ENCODE measurements at places on chromosomes 1 and 21.

GRCh38 chr1:5419501-5419900 is 572.7 kb downstream of the NPHP4 start:
- DNase-seq = no peak

DNA sequence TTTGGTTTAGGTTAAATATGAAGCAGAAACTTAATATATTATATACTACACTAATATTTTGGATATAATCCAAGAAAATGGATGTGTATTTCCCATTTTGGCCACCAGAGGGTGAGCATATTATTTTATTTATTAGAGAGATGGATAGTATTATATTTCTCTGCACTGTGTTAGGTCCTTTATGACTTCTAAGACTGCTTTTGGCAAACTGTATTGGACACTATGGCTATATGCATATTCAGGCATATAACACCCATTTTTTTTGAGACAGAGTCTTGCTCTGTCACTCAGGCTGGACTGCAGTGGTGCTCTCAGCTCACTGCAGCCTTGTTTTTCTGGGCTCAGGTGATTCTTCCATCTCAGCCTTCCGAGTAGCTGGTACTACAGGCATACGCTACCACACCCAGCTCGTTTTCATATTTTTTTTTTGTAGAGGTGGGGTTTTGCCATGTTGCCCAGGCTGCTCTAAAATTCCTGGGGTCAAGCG is 17.8 kb upstream of the PGM1 start:
- DNase-seq = no peak

DNA sequence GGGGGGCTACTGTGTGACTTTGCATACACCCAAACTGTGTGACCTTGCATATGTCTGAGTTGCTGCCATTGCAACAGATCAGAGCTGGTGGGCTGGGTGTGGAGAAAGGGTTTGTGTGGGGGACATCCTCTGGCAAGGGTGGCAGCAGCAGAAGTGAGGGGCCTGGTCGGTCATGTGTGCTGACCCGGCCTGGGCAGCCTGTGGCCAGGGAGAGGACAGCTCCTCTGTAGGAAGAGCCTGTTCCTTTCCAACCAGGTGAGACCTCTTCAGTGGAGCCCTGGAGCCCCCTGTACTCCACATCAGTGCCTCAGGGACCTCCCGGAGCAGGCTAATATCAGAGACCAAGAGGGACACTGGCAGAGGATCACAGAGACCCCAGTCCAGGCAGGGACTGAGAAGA is 8.3 kb downstream of the PCSK9 start:
- no peak for DNase-seq

GRCh38 chr1:172698224-172698623 is 39.3 kb downstream of the FASLG start:
- DNase-seq = no peak

GRCh38 chr1:82018319-82018718 is 217.6 kb downstream of the ADGRL2 start:
- no peak for DNase-seq

DNA sequence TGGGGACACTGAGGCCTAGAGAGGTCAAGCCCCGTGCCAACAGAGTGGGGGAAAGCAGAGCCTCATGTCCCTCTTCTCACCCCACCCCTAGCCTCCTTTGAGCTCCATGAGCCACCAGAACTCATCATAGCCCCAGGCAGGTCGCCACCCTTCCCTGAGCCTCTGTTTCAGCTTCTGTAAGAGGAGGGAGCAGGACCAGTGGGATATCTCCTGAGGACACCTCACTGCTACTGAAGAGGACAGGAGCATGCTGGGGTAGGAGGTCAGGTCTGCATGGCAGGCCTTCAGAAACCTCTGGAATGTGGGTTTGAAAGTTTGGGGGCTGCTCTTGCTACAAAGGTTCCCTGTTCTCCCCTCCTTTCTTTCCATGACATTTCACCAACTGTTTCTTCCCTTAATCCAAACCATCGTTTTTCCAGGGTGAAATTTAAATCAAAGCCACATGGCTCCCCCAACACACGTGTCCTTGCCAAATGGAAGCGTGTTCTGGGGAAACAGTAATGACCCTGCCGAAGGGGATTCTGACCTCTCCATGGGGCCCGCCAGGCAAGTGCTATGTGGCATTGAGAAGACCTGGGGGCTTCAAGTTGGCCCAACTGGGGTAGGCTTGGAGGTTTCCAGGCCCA is 88.1 kb upstream of the RUNX3 start:
- no peak for DNase-seq

GRCh38 chr1:30822966-30823581 is 65.5 kb upstream of the LAPTM5 start:
- DNase-seq = no peak

GRCh38 chr1:159307346-159308020 is 5.3 kb downstream of the FCER1A start:
- DNase-seq = no peak

- DNase-seq = no peak
These were observed 123.2 kb downstream of the NR5A2 start for GRCh38 chr1:200150721-200151120.

DNA sequence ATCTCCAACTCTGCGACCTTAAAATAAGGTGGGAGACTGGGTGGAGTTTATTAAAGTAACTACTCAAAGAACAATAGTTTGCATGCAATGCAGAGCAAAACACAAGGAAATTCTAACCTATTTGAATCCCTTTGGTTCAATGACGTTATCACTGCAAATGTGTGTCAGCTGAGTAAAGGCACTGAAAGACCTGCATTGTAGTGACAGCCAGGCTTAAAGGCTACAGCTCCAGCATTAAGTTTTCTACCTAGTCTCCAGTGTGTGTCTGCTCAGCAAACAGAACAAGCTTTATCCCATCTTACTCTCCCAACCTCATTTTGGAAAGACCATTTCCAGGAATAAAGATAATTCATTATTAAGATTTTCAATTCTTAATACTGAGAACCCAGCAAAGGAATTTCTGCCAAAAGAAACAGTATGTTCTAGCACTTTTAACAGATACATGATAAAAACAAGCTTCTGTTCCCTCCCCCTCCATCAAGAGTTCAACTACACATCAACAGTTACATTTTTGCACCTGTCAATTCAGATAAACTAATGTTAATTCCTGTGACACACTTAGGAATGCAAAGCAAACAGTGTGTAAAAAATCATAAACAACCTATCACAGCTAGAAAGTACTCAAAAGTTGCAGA is 14.2 kb downstream of the PTP4A2 start:
- DNase-seq = no peak

DNA sequence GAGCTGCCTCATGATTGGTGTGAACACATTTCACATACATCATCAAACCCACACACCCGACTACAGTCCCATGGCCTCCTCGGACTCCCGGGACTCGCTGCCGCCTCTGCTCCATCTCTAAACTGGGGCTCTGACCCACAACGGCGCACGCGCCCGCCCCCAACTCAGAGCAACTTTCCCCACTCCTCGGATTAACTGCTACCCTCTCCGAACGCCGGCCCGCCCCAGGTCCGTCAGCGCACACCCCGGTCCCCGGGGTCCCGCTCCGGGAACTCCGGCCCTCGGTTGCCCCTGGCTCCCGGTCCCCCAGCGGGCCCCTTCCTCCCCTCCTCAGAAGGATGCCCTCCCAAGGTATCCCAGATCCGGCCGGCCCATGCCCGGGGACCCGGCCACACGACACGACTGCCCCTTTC is 740 bp downstream of the DSTYK start:
- DNase-seq = peak; percentile 10

DNA sequence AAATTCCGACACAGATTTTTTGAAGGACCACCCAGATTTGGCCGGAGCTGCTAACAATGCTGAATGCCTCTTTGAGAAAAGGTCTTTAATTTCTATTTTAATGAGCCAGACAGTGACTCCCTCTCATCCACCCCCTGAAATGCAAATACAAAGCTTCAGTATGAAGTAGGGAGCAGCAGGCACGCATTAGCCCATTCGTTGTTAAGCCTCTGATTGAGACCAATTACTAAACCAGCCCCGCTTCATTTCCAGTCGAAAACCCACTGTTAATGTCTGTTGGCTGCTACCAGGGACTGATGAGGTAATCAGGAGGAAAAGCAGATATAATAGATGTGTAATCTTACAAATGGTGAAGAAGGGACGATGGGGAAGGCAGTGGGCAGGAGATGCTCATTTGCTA is 4.8 kb upstream of the C8A start:
- no peak for DNase-seq

- DNase-seq = no peak
These were observed 15.5 kb upstream of the SERINC2 start for GRCh38 chr1:31397360-31398095.

DNA sequence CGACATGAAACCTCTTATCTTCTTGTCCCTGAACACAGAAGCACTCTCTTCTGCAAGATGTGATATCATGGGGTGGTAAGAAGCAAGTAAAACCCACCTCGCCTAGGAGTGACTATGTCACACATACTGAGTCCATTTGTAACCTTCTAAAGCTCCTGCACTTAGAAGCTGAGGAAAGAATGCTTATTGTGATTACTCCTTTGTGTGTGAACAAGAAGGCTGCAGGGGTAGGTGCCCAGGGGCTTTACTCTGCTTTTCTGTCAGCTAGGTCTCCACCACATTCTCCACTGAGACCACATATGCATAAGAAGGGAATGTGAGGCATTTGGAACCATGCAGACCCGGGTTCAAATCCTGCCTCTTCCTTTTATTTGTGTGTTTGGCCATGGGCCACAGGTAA is 144.3 kb downstream of the DMRTA2 start:
- DNase-seq = no peak

DNA sequence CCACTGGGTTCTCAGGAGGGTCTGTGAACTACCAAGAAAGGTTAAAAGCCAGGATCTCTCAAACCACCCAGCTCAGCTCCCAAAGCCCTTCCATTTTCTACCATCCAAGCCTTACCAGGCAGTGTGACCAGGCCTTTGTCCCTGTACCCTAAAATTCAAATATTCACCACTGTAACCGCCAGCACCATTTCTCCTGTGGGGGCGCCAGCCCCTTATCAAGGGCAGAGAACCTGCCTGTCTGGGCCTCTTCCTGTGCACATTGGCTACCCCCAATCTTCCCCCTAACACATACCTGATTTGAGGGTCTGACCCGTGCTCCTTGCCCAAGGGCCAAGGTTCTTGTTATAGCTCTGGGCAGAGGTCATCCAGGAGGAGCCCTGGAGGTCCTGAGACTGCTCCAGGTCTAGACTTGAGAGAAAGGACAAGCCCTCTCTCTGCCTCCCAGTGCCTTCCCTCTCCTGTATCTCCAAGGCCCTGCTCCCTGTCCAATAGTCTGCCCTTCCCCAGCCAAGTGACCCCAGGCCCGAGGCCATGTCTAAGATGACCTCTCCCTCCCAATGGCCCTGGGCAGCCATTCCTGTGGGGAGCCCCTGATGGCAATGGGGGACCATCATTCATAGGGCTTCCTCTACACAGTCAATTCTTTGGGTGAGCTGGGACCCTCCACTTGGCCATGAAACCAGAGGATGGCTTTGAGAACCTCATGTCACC is 78.5 kb downstream of the FHAD1 start:
- no peak for DNase-seq

DNA sequence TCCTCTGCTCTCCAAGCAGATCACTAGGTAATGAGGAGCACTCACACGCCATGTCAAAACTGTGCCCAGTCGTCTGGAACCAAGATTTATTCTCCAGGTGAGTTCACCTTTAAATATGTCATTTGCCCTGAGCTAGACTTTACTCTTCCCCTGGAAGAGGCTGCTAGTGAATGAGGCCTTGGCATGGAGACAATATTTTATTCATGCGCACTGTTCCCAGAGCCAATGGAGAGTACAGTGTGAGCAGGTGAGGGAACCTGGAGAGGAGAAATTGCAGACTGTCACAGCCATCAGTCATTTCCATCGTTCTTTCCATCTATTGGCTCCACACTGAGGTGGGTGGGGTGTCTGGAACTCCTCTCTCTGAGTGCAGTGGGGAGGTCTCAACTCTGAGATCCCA is 333.6 kb downstream of the KCNH1 start:
- DNase-seq = no peak

DNA sequence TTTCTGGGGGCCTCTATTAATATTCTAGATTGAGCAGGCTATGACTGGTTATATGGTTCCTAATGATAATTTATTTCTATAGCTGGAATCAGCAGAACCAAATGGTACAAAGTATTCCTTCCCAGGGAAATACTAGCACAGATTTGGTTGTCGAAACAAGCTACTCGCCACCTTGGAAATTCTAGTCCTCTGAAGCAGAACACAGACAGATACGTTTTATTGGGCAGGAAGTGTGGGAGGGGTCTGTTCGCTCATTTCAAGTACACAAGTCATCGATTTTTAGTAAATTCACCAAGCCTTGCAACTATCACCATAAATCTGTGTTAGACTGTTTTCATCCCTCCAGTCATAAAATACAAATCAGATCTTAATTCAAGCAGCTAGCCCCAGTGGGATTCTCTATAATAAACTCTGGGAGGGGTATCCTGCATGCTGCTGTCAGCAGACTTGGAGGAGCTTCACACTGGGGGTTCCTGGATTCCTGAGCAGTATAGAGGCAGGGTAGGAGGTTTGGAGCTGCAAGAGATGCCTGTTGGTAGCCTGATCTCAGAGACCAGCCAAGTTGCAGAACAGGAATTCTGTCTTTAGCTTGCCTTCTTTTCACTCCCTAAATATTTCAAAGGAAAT is 9.8 kb upstream of the GPR137B start:
- DNase-seq = no peak

- DNase-seq = no peak
These were observed at the start of gene LRRC38 for GRCh38 chr1:13513895-13514546. TSS of gene LRRC38 (minus strand) at chr1:13514003. CDS start at chr1:13513593, 410 bp downstream.

DNA sequence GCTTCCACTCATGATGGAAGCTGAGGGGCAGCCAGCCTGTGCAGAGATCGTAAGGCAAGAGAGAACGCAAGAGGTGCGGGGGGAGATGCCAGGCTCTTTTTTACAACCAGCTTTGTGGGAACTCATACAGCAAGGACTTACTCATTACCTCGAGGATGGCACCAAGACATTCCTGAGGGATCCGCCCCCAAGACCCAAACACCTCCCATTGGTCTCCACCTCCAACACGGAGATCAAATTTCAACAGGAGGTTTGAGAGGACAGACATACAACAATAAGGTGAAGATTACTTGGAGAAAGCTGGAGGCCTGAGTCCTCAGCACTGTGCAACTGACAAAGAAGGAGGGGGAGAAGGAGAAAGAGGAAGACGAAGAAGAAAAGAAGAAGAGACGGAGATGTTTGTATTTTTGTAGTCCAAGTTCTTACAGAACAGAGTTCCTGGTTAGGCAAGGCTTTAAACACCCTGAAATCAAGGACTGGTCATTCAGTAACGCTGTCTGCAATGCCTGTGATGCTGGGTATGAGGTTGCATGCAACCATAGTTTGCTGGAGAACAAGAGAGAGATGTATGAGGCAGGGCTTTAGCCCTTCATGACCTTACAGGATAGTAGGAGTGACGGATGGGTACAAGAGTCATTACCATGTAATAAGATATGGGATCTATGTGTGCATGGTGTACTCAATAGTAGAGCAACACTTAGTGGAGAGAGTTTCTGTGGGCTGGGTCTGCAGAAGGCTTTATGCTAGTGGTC is 19.7 kb upstream of the GALNT2 start:
- no peak for DNase-seq

DNA sequence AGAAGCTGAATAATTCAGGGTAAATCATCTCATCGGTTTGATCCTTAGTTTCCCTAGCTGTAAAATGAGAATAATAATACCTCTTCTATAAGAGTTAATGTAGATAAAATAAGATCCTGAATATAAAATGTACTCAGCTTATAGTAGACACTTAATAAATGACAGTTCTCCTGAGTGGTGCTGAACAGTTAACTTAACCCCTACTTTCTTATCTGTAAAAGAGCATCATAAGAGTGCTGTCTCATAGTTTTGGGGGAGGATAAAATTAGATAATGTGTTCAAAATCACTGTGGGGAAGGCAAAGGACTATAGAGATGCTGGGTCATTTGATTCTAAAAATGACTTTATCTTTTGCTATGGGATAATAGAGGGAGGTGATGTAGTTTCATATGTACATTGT is 593 bp downstream of the C8A start:
- no peak for DNase-seq

- DNase-seq = no peak
These were observed 16.2 kb upstream of the PLA2G4A start for GRCh38 chr1:186812570-186812969.
